ENCODE measurements at places on chromosomes 11 and 22.

DNA sequence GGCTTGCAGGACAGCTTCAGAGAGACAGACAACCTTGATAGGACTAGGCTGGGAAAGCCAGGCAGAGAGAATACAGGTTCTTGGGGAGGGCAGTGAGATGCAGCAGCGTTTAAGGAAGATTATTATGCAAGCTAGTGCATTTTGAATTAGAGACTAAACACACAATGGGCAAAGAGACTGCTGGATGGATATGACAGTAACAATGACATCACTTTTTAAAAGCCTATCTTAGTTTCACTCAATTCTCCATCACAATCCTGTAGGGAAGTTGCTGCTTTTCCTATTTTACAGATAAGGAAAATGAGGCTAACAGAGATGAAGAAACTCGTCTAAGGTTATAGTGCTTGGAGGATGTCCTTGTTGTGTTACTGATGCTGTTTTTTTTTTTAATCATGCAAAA is 5.6 kb downstream of the JHY start:
- no peak for DNase-seq

DNA sequence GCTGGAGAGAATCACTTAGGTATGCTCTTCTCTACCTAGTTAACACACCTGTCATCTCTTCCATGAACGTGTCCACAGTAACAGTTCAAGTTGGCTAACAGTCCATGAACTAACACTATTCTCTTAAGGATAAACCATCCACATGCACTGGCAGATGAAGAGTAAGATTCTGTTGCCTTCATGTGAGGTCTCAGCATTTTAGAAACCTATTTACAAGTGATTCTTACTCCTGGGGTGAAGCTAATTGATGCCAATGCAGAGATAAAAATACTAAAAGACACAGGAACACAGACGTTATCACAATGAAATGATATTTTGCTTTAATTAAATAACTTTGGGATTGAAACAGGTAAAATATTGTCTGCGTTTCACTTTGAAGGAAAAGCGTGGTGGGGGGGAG is 1.3 kb downstream of the LRRC4C start:
- no peak for DNase-seq

DNA sequence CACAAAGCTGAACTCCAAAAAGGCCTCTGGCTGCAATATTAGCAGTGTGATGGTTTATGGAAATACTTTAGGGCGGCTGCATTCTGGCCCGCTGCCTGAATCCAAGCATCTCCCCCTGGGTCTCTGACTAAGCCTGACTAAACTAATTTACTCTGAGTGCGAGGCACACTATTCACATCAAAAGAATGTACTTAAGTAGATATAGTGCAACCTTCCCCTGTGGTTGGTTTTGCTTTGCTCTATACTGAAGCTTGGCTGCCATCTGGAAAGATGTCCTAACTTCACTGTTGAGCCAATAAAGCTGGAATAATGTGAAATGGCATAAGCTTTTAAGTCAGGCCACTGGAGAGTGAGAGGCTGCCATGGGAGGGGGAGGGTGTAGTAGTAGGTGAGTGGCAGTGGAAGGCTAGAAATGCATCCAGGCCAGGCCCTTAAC is 321.6 kb downstream of the AASDHPPT start:
- DNase-seq: no peak

DNA sequence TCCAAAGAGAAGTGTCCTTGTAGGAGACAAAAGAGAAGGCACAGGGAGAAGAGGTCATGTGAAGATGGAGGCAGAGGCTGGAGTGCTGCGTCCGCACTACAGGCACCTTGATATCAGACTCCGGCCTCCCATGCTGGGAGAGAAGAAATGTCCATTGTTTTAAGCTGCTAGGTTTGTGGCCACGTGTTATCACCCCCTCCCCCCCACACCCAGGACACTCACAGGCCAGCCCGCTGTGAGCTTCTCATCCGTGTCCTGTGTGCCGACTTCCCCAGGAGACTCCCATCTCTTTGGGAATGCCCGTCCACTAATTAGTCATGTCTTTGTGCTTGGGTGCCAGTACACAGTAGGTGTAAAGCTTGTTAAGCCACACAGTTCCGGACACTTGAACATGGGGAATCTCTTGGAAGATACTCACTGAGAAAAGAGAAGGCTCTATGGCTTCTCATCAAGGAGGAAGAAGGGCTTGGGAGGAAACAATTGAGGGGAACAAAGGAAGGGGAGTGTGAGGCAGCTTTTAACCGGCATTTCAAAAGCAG is 1234.7 kb downstream of the TBC1D22A start:
- DNase-seq: no peak

DNA sequence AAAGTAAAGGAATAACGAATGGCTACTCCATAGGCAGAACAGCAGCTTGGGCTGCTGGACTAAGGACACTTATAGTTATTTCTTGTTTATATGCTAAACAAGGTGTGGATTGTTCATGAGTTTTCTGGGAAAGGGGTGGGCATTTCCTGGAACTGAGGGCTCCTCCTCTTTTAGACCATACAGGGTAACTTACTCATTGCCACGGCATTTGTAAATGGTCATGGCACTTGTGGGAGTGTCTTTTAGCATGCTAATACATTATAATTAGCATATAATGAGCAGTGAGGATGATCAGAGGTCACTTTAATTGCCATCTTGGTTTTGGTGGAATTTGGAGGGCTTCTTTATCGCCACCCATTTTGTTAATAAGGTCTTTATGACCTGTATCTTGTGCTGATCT is 7.0 kb downstream of the OR4X1 start:
- no peak for DNase-seq

DNA sequence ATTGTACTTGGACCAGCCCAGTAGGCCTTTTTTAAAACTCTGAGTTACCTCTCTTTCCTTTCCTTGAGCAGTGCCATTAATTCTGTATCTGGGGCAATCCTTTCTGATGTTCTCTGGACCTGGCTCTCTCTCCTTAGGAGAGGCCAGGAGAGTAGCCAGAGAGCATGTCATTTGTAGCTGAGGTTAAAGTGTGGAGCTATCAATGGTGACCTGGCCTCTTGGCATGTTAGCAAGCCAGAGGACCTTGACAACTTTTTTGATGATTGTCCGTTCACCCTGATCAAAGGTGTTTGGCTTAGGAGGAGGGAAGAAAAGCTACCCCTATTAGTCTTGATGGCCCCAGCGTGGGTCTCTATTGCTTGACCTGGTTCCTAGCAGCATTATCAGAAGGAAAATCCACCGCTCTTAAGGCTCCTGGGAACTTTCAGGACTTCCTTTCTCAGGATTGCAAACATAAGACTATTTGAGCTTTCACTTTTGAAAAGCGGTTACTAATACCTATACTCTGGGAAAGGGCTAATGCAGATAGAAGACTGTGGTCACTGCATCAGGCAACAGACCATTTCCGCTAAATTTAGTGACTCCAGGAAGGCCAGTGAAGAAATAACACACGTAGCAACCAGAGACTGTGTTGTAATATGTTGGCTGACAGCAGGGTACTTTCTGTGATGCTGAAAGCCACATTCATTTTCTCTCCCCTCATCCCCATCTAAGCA is 18.2 kb downstream of the LIMK2 start:
- DNase-seq: no peak

GRCh38 chr11:118621071-118621783 is 13.8 kb downstream of the PHLDB1 start:
- peak; percentile 10 for DNase-seq

GRCh38 chr11:125445731-125446130 is 50.3 kb downstream of the FEZ1 start:
- no peak for DNase-seq

- no peak for DNase-seq
Measured at GRCh38 chr11:78250099-78250498, 61.4 kb downstream of the USP35 start.

DNA sequence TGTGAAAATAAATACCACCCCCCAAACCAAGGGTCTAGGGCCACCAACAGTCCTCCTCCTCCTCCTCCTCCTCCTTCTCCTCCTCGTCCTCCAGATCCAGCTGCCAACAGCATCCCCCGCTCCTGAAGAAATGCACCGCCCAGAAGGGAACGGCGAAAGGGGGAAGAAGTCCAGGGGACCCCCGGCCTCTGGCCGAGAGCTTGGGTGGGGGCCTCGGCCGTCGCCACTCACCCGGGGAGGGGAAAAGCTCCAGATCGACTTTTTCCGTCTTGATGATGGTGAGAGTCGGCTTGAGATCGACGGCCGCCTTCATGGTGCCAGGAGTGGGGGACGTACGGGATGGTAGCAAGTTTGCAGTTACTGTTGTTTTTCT is 65.7 kb downstream of the ETS1 start:
- no peak for DNase-seq

DNA sequence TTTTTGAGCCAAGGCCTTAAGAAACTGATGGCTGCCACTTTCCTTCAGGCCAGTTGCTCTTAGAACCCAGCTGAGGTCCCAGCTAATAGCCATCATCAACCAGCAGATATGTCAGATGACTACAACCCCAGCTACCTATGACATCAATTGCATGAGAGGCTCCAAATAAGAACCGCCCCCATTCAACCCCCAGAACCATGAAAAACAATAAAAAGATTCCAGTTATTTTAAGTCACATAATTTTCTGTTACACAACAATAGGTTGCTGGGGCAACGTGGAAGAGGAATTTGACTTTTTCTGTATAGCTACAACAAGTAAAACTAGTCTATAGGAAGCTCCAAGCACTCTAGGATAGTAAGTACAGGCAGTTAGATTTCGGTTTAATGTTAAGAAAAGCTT is 216.3 kb upstream of the MTNR1B start:
- DNase-seq: no peak

DNA sequence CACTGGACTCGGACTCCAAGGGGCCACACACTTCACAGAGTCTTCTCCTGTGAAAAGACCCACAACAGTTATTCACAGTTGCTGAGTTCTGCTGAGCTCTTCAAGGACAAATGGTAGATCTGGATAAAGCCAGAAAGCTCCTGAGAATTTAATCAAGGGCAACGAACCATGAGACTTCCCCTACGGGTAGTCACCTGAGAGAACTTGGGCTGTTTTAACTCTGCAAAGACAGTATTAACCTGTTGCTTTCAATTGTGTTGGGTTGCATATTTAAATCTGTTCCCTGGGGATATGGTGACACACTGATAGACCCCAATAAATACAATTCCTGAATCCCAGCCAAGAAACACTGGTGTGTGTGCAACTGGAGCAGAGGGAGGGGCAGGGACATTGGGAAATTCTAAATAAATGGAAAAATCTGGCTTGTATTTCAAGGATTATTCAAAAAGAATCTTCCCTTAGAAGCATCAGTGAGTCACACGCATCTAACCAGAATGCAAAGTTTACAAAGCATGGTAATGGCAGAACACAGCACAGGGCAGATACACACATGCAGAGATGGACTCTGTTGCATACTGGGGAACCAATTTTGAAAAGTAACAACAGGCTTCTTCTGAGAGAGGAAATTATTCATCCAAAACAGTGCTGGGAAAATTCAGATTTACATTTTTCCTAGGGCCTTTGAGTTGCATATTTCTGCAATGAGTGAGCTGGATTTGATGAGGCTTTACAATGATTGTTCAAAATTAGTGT is 4.0 kb downstream of the KCNJ1 start:
- DNase-seq: no peak

GRCh38 chr11:86473991-86474833 is 99.5 kb downstream of the CCDC81 start:
- no peak for DNase-seq

DNA sequence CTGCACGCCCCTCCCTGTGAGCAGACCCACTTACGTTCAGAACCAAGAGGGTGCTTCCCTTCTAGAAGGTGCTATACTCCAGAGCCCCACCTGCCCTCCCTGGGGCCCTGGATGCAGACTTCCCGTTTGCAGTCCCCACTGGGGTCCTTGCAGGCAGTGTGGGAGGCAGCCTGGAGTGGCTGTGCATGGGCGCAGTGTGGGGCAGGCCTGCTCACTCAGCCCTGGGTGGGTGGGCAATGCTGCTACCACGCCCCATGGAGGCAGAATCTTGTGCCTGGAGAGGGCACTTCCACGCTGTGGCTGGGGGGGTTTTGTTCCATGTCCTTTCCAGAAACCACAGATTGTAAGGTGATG is 116.2 kb downstream of the KCNQ1OT1 start:
- DNase-seq: no peak

DNA sequence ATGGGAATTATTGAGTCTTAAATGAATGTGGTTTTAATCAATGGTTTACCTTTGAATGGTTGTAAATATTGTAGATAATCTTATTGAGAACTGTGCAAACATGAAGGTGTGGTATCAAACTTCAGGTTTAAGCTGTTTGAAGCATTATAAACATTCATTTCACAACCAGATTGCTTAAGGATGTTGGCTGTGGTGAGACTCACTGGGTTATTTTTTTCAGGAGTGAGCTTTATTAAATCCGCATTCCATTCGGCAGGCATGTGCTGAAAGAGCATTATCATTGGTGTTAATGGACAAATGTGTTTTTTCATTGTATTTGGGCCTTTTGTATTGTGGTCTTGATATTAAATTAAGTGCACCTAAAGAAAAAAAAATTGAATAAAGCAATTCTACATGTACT is 9.7 kb downstream of the MMP3 start:
- DNase-seq: no peak

DNA sequence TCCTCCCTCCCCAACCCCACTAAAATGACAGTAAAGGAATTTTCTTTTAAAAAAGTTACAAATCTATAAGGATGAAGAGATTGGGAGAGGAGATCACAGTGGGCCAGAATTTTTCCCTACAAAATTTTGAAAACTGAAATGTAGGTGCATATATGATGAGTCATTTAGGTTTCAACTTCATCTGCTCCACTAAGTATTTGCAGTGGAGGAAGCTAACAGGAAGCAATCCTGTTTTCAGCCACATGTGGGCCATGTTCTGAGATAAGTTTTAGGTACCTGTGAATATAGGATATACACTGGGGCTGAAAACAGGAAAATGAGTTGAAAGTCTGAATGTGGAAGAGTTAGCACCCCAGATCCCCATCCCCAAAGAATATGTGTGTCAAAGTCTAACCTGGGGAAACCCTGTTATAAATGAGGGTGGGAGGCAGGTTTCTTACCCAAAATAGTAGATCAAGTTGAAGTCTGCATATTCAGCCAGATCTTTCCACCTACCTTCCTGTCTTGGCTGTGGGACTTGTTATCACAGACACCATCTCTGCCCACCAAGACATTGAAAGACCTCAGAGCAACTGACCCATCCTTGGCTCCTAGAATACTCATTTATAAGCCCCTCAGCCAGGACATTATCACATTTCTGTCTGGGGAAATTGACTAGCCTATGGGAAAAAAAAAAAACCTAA is 87.3 kb downstream of the PACS1 start:
- no peak for DNase-seq

DNA sequence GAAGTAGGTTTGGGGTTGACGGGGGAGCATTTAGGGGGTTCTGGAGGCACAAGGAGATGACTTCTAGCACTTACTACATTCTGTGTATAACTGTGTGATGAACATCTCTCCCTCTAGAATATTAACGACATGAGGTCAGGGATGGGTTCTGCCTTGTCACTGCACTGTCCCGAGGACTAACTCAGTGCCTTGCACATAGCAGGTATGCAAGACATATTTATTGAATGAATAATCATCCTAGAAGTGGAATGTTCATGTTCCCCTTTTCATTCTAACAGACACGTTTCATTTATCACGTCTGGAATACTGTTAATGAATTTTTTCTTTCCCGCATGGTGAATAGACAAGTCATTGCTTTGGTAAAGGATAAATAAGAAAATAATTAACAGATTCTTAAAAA is 12.6 kb downstream of the SYT13 start:
- no peak for DNase-seq
